ENCODE measurements at places on chromosomes 6 and 20.

DNA sequence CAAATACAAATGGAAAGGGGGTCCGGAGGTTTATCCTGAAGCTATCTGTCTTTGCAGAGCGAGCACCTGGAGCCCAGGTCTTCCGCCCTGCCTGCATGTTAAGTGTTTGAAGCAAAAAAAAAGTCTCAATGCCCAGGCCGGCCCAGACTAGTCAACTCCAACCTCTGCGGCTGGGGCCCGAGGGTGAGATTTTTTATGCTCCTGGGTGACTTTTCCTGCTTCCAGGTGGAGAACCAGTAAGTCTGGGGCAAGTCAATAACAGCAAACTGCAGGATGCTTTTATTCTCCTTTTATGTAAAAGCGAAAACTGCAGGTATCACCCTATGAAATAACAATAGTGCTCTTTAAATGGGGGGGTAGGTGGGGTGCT is 2.0 kb upstream of the ZBP1 start:
- DNase-seq: no peak

- DNase-seq: no peak
Observed at GRCh38 chr6:90703336-90703735, 116.5 kb upstream of the MAP3K7 start.

DNA sequence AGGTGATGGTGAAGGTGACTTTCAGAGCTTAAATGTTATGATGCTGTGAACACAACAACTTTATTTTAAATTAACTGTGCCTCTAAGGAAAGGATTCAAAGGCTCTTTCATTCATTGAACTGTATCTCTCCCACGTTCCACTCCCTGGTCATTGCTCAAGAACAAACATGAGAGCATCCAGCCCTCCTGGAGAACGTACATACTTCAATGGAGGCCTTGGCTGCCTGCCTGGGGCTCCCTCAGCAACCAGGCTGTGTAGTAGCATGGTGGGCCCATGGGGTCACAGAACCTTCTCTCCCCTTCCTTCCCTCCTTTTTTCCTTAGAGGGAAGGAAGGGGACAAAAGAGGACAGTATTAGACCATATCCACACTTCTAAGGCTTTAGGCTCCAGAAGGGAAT is 234.3 kb downstream of the CDC5L start:
- no peak for DNase-seq

- DNase-seq: no peak
Observed at GRCh38 chr6:142302421-142303175, 791 bp downstream of the ADGRG6 start.

GRCh38 chr6:85516168-85516567 is 66.3 kb downstream of the NT5E start:
- DNase-seq: no peak

GRCh38 chr6:40509086-40509485 is 78.1 kb downstream of the LRFN2 start:
- DNase-seq: no peak

DNA sequence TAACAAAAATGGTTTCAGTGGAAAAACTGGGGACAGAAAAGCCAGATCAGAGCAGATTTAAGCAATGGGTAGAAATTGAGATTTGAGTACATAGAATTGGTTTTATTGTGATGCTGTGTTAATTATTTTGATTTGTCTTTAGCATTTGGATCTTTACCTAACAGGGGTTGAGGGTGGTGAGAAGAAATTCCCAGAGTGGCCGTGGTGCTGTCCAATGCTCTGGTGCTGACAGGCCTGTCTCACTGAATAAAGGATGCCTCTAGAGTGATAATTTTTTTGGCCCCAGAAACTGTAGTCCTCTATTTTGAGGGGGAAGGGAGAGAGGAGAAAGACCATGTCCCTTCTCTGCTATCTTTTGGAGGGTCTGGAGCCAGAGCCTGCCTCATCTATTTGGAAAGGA is 79.1 kb downstream of the LYRM2 start:
- DNase-seq: no peak

- no peak for DNase-seq
Observed at GRCh38 chr6:34866509-34866908, 21.3 kb downstream of the TAF11 start.

DNA sequence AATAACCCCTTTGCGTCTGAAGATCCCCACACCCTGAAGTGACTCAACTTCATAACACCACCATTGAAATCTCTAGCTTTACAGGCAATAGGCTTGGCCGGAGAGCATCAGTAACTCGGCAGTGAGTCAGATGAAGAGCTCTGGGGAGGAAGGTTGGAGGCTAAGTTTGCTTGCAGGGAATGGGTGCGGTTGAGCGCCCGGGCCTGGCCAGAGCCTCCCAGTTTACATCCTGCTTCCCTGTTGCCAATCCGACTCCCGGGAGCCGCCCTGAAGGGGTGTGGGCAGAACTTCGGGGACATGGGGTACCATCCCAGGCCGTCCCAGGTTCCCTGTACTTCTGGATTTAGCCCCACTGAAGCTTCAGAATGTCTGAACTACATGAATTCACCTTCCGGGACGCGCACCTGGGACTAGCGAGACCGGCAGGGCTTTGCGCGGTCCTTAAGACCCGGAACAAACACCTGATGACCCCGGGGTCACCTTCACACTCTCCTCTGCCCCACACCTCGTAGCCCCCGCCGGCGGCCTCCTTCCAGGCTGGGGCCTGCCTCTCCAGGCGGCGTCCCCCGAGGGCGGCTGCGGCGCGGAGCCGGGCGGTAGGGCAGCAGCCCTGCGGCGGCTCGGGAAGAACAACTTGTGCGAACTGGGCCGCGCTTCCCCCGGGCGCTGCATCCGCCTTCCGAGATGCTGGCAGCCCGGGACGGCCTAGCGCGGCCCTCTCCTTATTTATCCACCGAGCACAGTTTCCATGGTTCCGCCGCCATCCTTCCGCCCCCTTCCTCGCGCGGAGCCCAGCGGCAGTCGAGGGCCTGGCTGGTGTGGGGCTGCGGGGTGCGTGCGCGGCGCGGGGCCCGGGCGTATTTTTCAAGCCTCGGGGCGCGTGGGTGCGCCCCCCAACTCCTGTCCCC is 56.6 kb upstream of the RREB1 start:
- peak; percentile 46 for DNase-seq

GRCh38 chr6:1641343-1641885 is 31.7 kb downstream of the FOXC1 start:
- no peak for DNase-seq

- DNase-seq: no peak
Observed at GRCh38 chr20:62896526-62896925, 29.8 kb downstream of the DIDO1 start.

- no peak for DNase-seq
Observed at GRCh38 chr6:56490993-56491392, 151.7 kb downstream of the DST start.

- DNase-seq: no peak
Observed at GRCh38 chr6:72419966-72420365, 201.9 kb upstream of the KCNQ5 start.

DNA sequence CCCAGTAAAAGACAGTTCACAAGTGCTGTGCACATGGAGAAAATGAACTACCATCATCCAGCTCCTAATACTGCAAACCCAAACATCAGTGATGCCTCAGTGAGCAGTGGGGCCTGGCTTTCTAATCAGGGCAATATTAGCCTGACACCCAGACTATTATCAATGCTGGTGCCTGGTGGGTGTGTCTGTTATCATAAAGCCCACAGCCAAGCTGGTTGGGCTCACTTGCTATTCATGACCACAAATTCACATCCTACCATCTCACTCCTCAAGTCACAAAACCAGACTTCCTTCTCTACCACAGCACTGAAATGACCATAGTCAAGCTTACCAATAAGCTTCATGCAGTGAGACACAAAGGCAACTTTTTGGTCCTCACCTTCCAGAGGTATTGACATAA is 180.8 kb upstream of the PLN start:
- peak; percentile 64 for DNase-seq

DNA sequence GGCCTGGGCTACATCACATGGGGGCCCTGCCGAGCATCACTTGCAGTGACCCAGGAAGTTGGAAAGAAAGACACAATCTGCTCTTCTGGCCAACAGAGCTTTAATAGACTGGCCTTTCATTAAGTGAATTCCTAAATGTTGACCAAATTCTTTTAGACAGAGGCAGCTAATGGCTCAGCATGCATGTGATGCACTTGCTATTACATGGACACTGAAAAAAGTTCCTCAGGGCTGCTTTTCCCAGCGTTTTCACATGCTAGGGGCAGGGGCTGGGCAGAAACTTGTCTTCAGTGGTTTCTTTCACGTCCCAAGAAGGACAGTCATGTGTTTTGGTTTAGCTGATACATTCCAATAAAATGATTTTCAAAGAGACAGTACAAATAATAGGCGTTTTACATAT is 651.0 kb upstream of the SLC35B3 start:
- no peak for DNase-seq

GRCh38 chr20:57876163-57876562 is 166.3 kb upstream of the PMEPA1 start:
- no peak for DNase-seq

DNA sequence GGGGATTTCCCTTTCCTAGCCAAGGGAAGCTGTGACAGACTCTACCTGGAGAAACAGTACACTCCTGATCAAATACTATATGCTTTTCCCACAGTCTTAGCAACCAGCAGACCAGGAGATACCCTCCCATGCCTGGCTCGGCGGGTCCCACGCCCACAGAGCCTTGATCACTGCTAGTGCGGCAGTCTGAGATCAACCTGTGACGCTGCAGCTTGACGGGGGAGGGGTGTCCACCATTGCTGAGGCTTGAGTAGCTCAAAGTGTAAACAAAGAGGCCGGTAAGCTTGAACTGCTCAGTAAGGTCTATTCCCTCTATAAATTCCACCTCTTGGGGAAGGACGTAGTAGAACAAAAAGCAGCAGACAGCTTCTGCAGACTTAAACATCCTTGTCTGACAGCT is 63.2 kb downstream of the WASF1 start:
- no peak for DNase-seq

DNA sequence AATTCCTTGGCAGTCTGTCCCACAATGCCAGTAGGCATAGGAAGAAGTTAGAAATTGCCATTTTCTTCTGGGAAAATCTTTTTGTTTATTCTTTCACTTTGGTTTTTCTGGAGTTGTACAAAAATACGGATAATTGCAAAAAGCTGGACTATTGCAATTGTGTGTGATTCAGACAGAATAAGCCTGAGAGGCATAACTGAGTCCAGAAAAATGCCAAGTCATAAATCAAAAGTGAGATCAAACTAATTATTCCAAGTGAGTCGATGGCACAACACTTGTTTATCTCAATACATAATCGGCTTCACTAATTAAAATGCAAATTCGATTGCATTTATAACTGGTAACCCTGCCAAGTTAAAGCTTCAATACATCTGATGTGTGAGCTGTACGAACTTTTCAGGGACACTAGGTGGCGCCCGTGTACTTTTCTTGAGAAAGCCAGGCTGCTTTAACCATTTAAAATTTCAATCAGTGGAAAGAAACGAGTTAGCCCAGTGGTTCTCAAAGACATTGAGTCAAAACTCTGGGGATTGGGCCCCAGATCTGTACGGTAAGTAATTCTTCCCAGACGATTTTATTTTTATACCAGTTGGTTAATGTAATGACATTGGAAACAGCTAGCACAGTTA is 102.6 kb downstream of the LAMP5 start:
- DNase-seq: peak; percentile 51

GRCh38 chr6:12528136-12528535 is 188.4 kb upstream of the PHACTR1 start:
- no peak for DNase-seq

DNA sequence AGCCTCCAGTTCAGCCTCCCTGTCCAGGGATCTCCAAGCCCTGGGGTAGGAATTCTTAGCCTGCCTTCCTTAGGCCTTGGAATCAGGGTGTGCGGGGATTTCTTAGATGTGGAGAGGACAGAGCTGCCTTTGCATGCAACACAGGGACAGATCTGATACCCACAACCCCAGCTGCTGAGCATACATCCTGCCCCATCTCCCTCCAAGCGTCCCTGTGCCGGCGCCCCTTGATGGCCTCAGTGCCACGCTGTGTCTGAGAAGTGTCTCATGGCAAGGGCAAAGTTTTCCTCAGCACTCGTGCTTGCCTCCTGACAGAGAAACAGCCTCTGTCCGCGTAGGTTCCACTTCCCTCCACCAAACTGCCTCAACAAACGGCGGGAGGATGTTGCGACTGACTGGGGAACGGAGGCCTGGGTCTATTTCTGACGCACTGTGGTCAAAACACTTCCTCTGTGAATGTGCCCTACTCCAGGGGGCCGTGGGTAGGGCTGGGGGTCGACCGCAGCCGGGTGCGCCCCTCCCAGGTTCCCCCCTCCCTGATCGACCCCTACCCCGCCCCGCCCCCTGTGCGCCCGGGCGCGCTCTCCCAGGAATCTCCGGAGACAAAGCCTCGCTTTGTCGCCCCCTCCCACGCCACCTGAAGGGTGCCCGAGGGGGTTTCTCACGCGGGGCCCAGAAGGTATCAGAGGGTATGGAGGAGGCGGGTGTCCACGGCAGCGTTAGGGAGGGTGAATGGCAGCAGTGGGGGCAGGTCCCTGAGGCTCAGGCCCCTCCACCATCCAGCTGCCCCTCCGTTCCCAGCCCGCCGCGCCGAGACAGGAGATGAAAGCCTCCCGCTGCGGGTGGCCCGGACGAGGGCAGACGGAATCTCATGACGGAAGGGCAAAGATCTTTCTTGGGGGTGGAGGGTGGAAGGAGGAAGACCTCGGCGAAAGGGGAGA is 806 bp downstream of the MICAL1 start:
- DNase-seq: no peak

GRCh38 chr20:11573507-11573906 is 344.2 kb upstream of the BTBD3 start:
- no peak for DNase-seq

DNA sequence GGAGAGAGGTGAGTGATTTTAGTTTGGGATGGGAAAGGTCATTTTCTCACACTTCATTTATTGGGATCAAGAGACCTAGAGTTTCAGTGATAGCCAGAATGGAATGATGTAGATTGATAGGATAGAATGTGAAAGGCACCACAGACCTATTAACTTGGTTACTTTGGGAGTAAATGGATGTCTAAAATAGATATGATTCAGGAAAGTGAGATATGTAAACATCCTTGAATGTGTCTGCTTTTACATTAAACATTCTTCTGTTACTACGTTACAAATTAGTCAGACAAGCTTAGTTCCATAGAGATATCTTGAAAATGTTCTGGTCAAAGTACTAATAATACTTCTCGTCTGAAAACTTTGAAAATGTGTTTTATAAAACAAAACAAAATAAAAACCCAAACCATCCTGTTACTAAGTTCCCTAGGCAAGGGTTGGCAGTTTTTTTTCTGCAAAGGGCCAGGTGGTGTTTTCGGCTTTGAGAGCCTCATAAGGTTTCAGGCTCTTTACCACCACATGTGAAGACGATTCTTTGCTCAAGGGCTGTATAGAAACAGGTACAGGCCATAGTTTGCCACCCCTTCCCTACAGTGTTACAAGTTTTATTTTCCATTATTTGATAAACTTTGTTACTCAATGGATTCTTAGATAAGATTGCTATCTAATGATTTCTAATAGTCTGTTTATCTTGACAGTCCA is 3.4 kb downstream of the CYB5R4 start:
- DNase-seq: no peak

- no peak for DNase-seq
Observed at GRCh38 chr6:150494241-150494640, 105.4 kb upstream of the PLEKHG1 start.

All from liver (tissue), 10 donors.